ENCODE measurements at places on chromosomes 13 and 19.
A peak's percentile ranks its signal among the peaks of the same experiment; 100 is the strongest.

DNA sequence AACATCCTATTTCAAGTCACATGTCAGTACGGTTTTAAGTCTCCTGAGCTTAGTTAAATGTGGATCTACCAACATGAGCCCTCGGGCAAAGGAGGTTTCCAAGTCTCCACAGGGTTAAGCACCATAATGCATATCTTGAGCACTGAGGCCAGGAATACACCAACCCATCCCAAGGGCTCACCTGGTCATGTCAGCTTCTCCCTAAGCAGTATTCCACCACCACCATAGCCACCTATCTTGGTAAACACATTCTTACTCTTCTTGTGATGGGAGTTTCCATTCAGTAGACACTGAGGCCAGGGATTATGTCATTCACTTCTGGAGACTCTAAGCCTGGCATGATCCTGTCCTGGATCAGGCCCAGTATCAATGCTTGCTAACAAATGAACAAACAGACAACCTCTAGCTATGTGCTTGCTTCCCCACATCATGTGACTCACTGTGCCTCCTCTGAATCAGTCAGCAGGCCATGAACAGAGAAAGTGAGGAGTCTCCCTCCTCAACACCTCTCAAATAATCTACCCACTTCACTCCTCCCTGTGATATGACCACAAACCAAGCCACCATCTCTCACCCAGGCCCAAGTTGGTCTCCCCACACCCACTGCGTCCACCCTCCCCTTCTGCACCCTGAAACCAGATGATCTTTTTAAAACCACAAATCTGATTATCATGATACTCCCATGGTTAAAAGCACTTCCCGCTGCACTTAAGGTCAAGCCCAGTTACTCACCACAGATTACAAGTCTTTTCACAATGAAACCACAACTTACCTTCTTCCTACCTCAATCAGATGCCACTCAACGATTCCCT, 5.8 kb downstream of the PEG3 start:
- DNase-seq = no peak

DNA sequence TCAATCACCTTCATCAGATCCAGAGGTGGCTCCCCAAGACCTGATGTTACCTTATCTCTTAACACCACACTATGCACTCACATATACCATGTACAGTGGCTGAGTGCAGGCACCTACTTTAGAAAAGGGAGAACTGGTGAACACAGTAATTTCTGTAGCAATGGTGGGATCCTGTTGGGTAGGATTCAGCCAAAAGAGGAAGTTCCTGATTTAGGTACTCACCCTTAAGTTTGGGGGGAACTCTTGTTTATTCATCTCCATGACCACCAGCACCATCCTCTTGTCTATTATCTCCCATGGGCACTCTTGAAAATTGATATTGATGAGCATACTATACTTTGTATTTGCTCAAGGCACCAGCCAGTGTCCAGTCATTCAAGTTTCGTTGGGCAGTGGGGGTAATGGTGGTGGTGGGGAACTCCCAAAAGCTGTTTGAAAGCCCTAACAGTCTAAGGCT, 324.4 kb downstream of the LMO7 start:
- DNase-seq = peak; percentile 69

DNA sequence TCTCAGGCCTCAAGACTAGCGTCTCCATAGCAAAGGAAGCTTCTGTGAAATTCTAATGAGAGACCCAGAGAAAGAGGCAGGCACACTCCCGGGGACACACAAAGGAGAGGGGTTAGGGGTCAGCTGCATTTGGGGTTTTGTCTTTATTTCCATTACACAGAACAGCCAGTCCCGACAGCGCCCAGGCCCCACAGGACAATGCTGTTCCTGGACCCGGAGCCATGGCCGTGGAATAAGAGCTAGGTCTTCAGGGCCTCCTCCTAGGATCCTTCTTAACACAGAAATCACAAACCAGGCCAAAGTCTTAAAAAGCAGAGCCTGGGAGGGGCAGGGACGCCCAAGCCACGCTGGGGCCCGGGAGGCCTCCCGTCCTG, 22.8 kb downstream of the KCTD15 start:
- DNase-seq = no peak

GRCh38 chr13:22776394-22777186, 404.2 kb upstream of the SGCG start:
- peak; percentile 35 for DNase-seq

GRCh38 chr13:33446821-33447725, 161.5 kb upstream of the STARD13 start:
- no peak for DNase-seq

DNA sequence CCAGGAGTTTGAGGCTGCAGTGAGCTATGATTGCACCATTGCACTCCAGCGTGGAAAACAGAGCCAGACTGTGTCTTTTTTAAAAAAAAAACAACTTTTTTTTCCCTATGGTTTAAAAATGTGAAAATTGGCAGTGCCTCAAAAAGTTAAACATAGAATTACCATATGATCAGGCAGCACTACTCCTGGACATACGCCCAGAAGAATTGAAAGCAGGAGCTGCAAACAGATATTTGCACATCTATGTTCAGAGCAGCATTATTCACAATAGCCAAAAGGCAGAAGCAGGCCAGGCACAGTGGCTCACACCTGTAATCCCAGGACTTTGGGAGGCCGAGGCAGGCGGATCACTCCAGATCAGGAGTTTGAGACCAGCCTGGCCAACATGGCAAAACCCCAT, 3.8 kb upstream of the RETN start:
- DNase-seq = no peak

DNA sequence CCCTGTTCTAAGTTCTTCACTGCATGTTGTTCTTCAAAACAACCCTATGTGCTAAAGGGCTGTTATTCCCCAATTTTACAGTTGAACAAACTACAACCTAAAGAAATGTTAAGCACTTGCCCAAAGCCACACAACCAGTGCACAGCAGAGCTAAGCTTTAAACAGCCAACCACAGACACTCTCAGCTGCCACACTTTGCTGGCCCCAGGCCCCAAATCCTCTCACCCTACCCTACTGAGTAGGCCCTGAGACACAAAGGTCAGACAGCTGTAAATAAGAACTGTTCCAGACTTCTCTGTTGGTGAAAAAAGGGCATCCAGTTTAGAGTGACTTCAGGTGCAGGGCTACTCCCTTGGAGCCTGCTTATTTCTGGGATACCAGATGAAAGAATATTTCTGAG, 30.0 kb downstream of the GRIK5 start:
- DNase-seq = no peak

Measured in common myeloid progenitor, CD34-positive (primary cell).